NCI-H187 treated with DMSO at 0.1 percent for 48 hours (cell line): ENCODE measurements at places on chromosomes 5 and 9.

DNA sequence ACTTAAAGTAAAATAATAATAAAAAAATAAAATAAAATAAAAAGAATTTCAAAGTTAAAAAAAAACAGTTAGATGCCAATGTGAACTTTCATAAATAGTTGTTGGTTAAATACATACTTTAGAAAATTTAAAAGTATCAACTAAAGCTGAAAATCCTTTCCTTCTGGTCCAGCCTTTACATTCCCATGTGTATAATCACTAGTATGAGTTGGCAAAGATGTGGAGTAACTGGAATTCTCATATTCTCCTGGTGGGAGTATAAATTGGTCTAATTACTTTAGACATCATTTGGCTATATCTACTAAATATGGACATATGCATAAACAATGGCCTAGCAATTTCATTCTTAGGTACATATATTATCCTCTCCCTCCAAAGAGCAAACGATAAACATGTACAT, 619.9 kb downstream of the PTPRD start:
- no peak for DNase-seq

DNA sequence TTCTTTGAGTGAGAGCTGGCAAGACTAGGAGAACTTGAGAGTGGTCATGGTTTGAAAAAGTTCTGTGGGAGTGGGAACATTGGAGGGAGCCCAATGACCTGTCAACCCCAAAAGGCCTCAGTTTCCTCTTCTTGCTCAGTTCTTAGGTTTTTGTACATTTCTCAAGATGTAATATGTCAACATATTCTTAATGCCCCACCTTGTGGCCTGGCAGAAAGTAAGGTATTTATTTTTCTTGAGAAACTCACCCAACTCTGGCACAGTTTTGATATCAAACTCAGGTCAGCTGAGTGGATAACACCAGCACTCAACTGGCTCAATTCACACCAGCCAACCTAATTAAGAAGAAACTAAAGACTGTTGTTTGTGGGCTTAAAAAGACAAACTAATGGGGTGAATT, 123.0 kb upstream of the SLC27A6 start:
- no peak for DNase-seq

DNA sequence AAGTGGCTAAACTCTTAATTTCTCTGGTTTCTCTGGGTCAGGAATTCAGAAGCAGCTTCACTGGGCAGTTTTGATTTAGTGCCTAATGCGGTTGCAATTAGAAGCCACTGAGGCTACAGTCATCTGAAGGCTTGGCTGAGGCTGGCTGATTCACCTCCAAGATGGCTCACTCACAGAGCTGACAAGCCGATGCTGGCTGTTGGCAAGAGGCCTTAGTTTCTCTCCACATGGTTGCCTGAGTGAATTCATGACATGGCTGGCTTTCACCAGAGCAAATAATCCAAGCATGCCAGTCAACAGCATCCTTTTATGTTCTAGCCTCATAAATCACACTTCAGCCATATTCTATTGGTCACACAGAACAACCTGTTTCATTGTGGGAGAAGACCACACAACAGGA, 2.8 kb upstream of the CDK7 start:
- no peak for DNase-seq

DNA sequence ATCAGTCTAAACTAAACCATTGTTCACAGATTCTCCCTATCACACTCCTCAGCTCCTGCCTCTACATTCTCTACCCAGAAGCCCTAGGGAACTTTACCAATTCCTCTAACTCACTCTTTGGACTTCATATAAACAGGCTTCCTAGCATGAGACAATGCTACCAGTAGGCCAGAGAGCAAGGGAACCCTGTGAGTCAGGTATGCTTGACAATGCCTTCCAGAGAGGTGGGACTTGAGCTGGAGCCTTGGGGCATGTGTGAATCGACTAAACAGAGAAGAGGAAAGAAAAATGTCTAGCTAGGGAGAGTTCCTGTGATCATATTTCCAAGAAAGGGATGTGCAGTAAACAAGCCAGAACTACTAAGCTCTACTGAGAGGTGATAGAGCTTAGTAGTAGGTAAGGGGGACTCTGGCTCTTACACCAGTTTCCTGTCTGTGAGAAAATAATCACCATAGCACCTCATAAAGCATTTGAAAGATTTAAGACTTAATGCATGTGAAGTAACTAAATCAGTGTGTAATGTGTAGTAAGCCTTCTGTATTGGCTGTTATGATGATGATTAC, 6.4 kb upstream of the RFK start:
- DNase-seq, result no peak

GRCh38 chr9:87193925-87194868, 246.9 kb upstream of the GAS1 start:
- DNase-seq, result no peak

DNA sequence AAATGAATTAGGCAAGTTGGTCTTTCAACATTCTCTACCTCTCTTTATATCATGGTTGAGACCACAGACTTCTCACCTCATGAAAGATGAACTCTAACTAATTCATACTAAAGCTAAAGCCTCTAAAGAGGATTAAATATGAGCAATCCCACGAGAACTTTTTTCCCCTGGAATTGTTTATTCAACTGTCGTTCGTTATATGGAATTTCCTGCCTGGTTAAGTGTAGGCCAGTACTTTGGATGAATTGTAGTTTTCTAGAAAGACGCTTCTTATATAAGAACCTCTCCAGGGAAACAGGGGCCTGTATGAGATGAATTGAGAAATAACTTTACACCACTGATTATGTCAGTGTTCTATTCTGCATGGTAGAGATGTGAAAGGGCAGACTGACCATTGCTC, 42.9 kb downstream of the PDCD1LG2 start:
- no peak for DNase-seq

- no peak for DNase-seq
Observed at GRCh38 chr9:134871697-134872340, 8.8 kb upstream of the FCN2 start.

DNA sequence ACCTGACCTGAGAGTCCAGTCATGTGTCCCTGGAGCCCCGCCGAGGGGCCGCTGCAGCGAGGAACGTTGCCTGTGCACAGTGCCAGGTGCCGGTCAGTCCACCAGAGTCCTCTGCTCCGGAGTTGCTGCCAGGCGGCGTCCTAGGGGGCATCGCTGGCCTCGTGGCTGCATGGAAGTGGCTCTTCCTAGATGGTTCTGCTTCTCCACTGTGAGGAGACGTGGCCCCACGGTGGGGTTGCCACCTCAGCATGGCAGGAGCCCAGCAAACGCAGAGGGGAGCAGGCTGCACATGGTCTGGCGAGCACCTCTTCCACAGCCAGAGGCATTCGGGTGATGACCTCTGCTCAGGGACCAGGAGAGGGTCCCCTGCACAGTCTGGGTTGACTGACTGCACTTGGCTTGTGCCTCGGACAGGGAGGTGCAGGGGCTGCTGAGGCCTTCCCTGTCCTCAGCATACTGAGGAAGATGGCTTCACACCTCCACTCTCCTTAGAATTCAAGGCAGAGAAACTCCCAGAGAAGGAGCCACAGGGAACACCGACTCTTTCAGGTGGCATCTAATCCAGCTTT, 25.9 kb upstream of the POMT1 start:
- no peak for DNase-seq

- DNase-seq, result no peak
Observed at GRCh38 chr5:139642213-139642612, 5.9 kb upstream of the CXXC5 start.

GRCh38 chr5:176902911-176903664, 3.9 kb upstream of the HK3 start:
- DNase-seq, result no peak

DNA sequence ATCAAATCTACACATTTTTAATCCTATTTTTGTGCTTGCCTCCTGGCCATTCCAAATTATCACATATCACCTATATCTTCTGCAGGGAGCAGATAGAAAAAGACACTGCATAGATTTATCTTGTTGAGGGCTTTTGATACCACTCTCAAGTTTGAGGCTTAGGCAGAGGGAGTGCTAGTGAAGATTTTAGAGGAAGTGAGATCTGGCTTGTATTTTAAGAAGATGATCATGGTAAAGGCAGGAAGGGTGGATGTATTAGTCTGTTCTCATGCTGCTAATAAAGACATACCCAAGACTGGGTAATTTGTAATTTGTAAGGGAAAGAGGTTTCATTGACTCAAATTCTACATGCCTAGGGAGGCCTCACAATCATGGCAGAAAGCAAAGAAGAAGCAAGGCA, 220.9 kb upstream of the TUT7 start:
- no peak for DNase-seq

DNA sequence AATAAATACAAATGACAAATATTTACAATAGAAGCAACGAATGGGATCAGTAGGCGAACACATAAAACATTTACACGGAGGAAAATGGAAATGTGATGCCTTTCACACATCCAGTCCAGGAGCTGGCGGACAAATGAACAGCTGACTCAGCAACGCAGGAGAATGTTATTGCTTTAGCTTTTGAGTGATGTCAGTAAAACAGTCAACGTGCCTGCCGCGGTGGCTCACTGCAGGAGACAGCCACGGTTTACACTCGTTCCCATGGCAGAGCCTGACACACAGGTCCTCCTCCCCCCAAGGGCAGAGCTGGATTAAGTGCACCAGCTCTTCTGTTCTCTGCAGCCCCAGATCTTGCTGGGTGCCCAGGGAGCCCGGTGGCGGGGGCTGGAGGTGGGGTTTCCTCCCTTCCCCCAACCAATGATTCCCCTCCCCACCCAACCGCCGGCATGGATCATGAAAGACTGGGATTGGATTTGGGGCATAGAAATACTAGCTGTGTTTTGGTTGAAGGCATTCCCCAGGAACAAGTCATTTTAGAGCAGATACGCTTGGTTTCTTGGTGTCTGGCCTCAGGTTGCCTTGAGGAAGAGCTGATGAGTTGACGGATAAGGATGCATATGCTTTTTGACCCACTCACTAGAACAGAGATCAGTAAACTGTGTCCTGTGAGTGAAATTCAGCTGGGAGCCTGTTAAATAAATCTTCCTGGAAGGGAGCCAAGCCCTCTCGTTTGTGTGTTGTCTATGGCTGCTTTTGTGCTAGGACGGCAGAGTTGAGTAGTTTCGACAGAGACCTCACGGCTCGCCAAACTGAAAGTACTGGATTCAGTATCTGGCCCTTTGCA, 12.5 kb downstream of the STC2 start:
- DNase-seq, result peak; percentile 42

DNA sequence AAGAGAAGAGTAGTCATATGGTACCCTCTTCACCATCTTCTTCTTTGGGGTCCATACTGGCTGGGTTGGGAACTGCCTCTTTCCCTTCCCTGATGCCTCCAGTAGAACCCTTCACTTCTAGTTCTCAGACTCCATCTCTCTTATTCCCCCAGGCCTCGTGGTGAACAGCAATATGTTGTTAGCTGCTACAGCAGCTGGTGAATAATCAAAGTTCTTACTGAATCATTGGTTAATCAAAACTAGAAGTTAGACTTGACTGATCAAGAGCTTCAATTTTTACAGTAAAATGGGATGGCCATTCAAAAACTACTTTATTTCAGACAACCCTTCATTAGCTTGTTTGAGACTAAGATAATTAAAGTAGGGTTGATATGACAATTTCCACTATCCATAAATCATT, 190.9 kb upstream of the GNA14 start:
- DNase-seq, result no peak

GRCh38 chr5:65862384-65862783, 64.0 kb upstream of the ERBIN start:
- no peak for DNase-seq

GRCh38 chr5:116358911-116359418, 215.7 kb downstream of the SEMA6A start:
- DNase-seq, result no peak

GRCh38 chr5:180316586-180316985, 24.7 kb upstream of the MAPK9 start:
- no peak for DNase-seq

DNA sequence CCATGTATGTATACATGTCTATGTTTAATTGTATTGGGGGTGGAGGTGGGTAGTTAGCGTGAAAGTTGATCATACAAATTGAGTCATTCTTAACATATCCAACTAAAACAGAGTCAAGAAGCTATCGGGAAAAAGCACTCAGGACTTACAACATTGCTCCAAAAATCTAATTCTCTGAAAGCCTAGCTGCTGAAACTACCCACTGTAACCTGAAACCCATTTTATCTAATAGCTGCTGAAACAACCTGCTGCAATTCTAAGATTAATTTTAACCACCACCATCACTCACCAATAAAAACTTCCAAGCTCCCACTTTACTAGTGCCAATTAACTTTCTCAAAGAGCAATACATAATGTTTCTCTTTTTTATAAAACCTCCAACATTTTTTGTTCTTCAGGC, 32.2 kb downstream of the KCNV2 start:
- no peak for DNase-seq

- DNase-seq, result no peak
Observed at GRCh38 chr9:129317179-129318011, 139.3 kb upstream of the IER5L start.

- no peak for DNase-seq
Observed at GRCh38 chr5:65978251-65978650, 51.9 kb downstream of the ERBIN start.

DNA sequence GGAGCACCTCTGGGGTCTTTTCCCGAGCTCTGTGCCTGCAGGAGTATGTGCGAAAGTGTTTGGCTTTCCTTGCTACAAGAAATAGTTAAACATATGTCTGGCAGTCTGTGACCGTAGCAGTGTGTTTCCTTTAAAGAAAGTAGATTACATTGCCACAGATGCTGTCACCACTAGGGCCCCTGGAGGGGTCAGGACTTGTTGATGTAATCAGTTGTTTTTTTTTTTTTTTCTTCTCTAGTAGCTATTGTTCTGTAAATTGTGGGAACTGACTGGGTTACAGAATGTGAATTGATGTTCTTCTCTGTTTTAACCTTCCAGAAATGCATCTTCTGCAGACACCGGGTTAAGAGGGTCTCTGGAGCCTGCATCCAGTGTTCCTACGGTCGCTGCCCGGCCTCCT, 345.6 kb downstream of the KDM4C start:
- no peak for DNase-seq

GRCh38 chr9:36401164-36401740, 1.2 kb upstream of the RNF38 start:
- no peak for DNase-seq

DNA sequence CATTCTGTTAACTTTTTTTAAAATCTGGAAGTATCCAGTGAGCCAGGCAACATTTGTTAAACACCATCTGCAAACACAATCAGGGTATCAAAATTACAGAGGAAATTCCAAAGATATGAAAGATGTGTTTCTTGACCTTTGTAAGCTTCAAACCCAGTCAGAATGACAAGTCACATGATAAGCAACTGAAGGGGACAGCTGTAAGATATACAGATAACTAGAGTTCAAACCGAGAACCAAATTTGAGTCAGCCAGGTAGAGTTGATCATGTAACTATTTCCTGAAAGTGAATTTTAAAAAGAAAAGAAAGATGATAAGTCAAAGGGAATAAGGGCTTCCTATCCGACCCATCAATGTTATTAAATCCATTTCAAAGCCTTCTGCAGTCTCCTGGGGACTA, 196.2 kb downstream of the DEPDC1B start:
- no peak for DNase-seq
